Daoy (cell line): ENCODE measurements at places on chromosomes 1 and 21. TPM values are rescaled to one million over a fixed set of nuclear protein-coding genes. Genes with fewer than 3 reads are reported as not detected.

Gene OR2M3
- total RNA-seq, result not detected in 2 replicates

Gene MAB21L3
- total RNA-seq, result 2.7 TPM in 1 of 2 replicates, not detected in the other

Gene SEMA4A
- 0.29 and 0.68 TPM in 2 replicates for total RNA-seq

Gene AGT
- total RNA-seq, result not detected in 2 replicates

Gene SPATA1
- 0.24 and 0.63 TPM in 2 replicates for total RNA-seq

Gene C1orf226
- 2.5 TPM in 1 of 2 replicates, not detected in the other for total RNA-seq

Gene KIF17
- total RNA-seq, result 0.06 TPM in 1 of 2 replicates, not detected in the other

Gene SYCP1
- total RNA-seq, result not detected in 2 replicates

Gene OR2L3
- not detected in 2 replicates for total RNA-seq

Gene ITSN1
- total RNA-seq, result 18.3 and 25.7 TPM in 2 replicates

Gene KIF26B
- 0.39 and 1.1 TPM in 2 replicates for total RNA-seq

Gene NPL
- 2.8 and 4.1 TPM in 2 replicates for total RNA-seq

Gene ELAPOR1
- 0.23 and 0.33 TPM in 2 replicates for total RNA-seq

Gene DDR2
- total RNA-seq, result 17.8 and 23.9 TPM in 2 replicates

Gene PRDM16
- 0.91 and 3.1 TPM in 2 replicates for total RNA-seq

Gene VCAM1
- total RNA-seq, result 58.1 and 81.5 TPM in 2 replicates

Gene CDK18
- total RNA-seq, result 0.60 and 0.80 TPM in 2 replicates

Gene MYBPH
- not detected in 2 replicates for total RNA-seq

Gene CD1E
- total RNA-seq, result not detected in 2 replicates

Gene NHLH2
- total RNA-seq, result 0.34 and 1.9 TPM in 2 replicates

Gene EFNA1
- 24.6 and 34.5 TPM in 2 replicates for total RNA-seq

Gene CRYAA
- not detected in 2 replicates for total RNA-seq

Gene COL11A1
- total RNA-seq, result not detected in 2 replicates

Gene NID1
- total RNA-seq, result 5.8 and 7.6 TPM in 2 replicates
